Left renal pelvis (tissue), 4 donors: ENCODE measurements at places on chromosomes 7 and 10. TPM values are rescaled to one million over a fixed set of nuclear protein-coding genes. Genes with fewer than 3 reads are reported as not detected.

DNA sequence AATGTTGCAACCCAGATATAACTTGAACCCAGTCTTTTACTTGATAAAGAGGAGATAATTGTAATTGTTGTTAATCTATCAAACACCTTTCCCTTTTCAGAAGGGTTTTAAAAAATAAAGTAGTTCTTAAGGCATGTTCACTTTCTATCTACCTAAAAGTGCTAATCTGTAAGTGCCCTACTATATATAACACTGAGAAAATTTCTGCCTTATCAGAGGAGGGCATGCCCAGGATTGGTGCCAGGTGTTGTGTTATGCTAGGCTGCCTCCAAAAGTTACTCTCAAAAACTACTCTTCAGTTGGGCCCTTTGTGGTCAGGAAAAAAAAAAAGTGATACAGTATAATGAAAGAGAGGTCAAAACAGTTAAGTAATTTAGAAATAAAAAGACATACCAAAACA is 36.3 kb downstream of the SMNDC1 start:
- DNase-seq: no peak

Gene SLC18A2
- polyA plus RNA-seq: 1.2 TPM

GRCh38 chr7:34851431-34851830 is 185.9 kb downstream of the DPY19L1 start:
- no peak for DNase-seq

Gene LAMB1
- 638 TPM for polyA plus RNA-seq

GRCh38 chr7:641966-642365 is 84.5 kb upstream of the DNAAF5 start:
- no peak for DNase-seq

DNA sequence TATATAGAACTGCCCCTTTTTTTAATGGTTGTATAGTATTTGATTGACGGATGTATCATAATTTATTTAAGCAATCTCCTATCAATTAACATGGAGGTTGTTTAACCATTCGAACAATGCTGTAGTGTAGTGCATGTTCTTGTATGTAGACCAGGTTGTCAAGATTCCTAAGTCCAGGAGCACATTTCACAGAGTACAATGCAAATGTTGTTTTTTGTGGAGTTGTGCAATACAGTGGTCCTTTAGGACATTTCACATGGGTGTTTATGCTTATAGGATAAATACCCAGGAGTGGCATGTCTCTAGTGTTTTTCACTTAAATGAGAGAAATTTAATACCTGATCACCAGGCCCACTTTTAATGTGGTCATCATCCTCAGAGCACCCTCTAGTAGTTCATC is 8.1 kb downstream of the ASB4 start:
- no peak for DNase-seq

Gene MKI67
- 56.2 TPM for polyA plus RNA-seq
